ENCODE measurements at places on chromosomes 11 and 22. TPM values are rescaled to one million over a fixed set of nuclear protein-coding genes. Genes with fewer than 3 reads are reported as not detected.

Gene ATL3
- total RNA-seq, result 37.0 TPM

DNA sequence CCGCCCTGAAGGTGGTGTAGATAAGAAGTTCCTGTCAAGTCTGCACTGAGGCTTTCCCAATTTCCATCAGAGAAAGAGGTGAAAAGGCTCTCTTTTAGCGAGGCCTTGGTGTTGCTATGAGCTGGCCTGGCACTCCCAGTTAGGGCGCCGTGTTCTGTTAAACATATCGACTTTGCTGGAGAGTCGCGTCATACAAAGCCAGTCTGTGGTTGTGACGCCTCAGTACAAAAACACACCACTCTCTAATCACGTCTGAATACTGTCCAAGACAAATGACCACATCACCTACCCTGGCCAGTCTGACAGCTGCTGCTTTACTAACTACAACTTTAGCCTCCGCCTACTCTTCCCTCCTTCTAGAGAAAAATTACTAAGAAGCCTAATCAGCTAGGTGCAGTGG is 8.0 kb upstream of the TOLLIP start:
- DNase-seq, result no peak

- DNase-seq, result no peak
Observed at GRCh38 chr11:125211948-125212340, 47.4 kb downstream of the PKNOX2 start.

DNA sequence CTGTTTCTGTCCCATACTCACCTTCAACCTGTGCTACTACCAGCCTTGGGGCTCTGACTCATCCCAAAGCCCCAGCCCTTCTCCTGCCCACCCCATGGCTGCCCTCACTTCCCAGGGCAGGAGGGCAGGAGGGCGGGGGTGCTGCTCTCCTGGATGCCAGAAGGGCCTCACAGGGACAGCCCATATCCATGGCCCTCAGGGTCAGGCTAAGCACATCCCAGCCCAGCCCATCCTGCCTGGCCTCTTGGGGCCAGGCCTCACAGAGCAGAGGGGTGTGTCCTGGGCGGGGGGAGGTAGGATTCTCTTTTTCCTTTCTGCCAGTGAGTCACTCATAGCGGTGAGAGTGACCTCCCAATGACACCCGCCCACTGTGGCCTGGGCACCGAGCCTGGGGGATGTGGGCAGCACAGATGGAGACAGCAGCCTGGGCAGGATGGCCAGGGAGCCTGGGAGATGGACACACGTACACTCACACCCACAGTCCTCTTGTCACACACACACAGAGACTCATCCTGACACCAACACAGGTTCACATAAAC is 2.4 kb downstream of the LTBP3 start:
- no peak for DNase-seq

GRCh38 chr11:33706966-33707365 is 6.3 kb upstream of the C11orf91 start:
- no peak for DNase-seq

DNA sequence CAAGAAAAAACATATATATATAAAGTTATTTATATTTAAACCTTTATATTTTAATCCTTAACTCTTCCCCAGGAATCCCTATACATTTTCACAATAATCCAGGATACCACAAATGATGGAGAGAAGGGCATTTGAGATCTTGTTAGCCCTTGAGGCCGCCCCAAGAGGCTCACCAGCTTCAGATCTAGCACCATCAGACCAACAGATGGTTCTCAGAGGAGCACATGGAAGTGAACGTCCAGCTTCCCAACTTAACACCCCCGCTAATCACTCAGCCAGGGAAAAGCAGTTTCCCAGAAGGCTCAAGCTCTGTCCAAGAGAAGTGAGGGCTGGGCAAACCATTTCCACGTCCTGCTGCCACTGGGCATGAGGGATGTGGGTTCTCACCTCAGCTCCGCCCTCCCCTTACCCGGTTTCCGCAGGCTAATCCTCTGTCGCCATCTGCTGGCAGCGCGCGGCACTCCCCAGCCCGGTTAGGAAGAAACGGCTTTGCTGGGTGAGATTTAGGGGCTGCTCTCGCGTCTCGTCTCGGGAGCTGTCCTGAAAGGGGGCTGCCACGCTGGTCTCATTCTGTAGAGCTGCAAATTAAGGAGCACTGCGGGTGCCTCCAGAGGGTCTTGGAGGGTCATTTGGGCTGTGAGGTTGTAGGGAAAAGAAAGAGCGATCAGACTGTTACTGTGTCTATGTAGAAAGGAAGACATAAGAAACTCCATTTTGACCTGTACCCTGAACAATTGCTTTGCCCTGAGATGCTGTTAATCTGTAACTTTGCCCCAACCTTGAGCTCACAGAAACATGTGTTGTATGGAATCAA is 6.8 kb upstream of the FAM111A start:
- peak; percentile 82 for DNase-seq

DNA sequence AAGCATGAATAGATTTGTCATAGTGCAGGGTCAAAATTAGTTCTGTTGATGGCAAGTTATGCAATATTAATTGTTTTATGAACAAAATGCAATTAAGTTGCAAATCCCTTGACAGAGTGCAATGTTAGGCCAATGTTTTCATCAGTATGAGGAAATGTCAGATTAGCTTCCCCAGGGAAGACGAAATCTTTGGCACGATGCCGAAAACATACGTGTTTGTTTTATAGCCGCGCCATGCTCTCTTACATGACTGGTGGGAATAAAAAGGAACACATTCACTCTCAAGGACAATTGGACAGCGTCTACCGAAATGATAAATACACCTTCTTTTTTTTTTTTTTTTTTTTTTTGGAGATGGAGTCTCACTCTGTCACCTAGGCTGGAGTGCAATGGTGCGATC is 27.0 kb downstream of the MFNG start:
- DNase-seq, result no peak

- no peak for DNase-seq
Observed at GRCh38 chr22:42603427-42603826, 11.3 kb downstream of the POLDIP3 start.

GRCh38 chr11:16126362-16126761 is 230.0 kb downstream of the SOX6 start:
- no peak for DNase-seq

- DNase-seq, result no peak
Observed at GRCh38 chr22:42277232-42277753, 6.8 kb upstream of the TCF20 start.

Measured in activated T-helper 1 cell treated with anti-CD3 and anti-CD28 coated beads, Interleukin-12 subunit alpha, Interleukin-12 subunit beta, Interleukin-2, Interleukin-4 antibody, amounts not matched to agents 30 ng/mL and 10 ng/mL and 1 ng/mL, durations not matched to agents 14 hours and 24 hours and 36 hours (primary cell).